Hypothalamus (tissue), 51 donors: ENCODE measurements at places on chromosomes 1 and 21.

DNA sequence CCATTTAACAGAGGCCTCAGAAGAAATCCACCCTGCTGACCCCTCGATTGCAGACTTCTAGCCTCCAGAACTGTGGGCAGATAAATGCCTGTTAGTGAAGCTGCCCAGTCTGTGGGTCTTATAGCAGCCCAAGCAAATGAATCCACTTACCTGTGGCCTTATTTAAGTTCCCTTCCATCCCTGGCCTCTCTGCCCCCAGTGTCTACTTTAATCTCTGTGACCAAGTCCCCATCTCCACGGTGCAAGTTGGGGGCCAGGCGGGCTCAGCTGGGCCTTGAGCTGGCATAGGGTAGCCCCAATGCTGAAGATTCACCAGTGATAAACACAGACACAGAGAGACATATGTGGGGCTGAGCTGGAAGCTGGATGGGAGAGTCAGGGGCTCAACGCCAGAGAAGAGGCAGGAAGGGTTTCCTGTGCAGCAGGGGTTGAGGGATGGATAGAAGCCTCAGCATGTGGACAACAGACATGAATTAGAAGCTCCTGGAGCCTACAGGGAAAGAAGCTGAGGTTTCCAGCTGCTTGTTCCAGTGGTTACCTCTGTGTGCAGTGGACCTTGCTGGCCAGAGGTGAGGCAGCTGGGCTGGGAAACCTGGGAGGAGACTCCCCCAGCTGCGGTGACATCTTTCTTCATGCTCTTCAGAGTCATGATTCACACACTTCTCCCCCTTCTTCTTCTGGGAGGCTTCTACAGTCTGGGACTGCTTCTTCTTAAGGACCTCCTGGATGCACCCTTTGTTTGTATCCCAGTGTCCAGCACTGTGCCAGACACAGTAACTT, 13.4 kb upstream of the B3GALT5 start:
- no peak for DNase-seq

GRCh38 chr21:37414292-37415253, 48.0 kb downstream of the DYRK1A start:
- DNase-seq: no peak

GRCh38 chr1:204104331-204105130, 31.6 kb downstream of the SOX13 start:
- no peak for DNase-seq

- no peak for DNase-seq
These were observed 12.7 kb downstream of the GPR3 start for GRCh38 chr1:27405074-27405473.

DNA sequence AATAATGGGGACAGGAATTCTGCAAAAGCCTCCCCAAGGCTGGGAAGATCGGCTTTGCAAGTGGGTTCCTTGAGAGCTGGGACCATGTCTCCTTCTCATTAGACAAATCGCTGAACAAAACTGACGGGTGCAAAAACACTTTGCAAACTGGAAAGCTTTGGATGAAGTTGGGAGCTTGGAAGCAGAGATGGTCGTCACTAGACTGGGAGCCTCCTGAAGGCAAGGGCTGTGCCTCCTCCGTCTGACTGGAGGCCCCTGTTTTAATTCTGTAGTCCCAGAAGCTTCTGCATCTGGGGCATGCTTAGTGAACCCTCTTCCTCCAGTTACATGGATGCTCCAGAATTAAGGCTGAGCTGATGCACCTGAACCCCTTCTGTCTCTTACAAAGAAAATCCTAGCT, 82.3 kb upstream of the IFFO2 start:
- no peak for DNase-seq

GRCh38 chr1:223304931-223305330, 59.0 kb downstream of the SUSD4 start:
- no peak for DNase-seq

DNA sequence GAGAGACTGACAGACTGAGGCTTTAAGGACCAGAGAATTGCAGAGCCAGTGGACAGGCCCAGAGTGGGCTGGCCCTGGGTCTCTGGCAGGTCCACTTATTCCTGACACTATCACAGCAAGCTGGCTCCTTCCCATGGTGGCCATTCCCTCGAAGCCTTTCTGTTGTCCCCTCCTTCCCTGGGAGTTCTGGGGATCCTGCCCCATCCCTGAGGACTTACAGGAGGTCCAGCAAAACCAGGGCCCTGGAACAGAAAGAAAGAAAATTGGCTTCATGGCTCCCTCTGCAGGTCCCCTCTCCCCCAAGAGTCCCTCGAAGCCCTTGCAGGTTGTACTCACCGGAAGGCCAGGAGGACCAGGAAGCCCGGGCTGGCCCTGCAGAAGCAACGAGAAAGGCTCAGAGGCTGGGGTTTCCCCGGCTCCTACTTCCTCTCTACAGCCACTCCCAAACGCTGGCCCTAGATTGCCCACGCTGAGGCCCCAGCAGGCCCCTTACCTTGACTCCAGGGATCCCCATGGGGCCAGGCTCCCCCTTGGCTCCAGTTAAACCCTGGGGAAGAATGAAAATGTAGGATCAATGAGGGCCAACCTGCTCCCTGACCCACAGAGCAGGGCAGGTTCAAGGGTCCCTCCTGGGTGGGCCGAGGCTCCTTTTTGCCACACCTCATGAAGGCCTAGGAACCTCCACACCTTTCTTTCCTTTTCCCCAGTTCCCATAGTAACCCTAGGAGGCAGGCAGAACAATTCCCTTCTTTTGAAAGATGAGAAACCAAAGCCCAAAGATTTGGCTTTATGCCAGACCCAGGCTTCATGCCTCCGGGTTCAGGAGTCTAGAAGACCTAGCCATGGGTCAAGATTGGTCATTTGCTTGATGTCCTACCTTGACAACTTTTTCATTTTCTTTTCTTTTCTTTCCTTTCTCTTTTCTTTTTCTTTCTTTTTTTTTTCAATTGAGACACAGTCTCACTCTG, 4.6 kb downstream of the COL9A2 start:
- no peak for DNase-seq

DNA sequence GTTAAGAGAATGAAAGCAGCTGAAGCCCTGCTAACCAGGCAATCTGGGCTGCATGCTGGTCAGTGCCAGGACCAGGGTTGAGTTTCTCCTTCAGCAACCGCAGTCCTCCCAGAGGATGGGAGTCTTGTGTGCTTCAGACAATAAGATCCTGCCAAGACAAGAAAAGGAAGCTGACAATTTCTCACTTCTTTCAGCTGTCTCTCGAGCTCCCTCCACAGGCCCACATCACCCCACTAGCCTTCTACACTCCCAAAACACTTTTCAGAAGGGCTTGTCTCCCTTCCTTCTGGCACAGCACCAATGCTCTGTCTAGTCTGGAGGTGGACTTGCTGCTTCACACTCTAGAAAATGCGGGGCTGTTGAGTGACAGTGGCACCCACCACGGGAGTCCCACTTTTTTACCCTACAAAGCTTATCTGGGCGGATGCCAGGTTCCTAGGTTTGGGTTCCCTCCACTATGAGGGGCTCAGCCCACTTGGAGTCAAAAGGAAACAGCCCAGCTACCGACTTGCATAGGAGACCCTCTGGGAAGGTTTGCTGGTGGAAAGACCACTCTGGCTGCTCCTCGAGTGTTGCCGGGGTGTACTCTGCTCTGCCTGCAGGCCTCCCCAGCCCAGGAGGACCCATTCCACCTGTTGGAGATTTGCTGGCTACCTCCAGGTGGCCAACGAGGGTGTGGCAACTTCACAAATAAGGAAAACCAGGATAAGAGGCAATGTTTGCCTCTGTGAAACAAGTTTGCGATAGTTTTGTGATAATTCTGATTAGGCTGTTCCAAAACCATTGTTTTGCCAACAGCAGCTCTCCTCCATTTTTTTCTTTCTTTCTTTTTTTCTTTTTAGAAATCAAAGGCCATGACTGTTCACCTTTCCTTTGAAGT, 68.9 kb downstream of the TENT5C start:
- DNase-seq: no peak

GRCh38 chr1:189253601-189254350, 1223.9 kb downstream of the BRINP3 start:
- DNase-seq: no peak

GRCh38 chr1:113551728-113552127, 161.4 kb downstream of the MAGI3 start:
- DNase-seq: no peak

GRCh38 chr1:193411714-193412113, 225.3 kb upstream of the B3GALT2 start:
- no peak for DNase-seq

DNA sequence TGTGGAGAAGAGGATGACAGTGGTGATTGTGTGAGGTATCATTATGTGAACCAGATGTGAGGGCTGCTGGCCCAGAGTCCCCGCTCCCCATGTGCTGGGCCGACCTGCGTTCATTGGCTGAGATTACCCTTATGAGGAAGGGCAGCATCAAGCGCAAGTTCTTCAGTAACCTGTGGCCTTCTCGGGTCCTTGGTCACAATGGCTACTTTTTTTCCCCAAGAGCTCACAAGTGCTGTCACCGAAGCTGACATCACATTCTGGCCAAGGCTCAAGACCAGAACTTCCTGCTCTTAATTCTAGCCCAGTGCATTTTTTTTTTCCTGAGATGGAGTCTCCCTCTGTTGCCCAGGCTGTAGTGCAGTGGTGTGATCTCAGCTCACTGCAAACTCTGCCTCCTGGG, 262.9 kb downstream of the RHOU start:
- no peak for DNase-seq
